ENCODE measurements at places on chromosomes 6 and 20.

DNA sequence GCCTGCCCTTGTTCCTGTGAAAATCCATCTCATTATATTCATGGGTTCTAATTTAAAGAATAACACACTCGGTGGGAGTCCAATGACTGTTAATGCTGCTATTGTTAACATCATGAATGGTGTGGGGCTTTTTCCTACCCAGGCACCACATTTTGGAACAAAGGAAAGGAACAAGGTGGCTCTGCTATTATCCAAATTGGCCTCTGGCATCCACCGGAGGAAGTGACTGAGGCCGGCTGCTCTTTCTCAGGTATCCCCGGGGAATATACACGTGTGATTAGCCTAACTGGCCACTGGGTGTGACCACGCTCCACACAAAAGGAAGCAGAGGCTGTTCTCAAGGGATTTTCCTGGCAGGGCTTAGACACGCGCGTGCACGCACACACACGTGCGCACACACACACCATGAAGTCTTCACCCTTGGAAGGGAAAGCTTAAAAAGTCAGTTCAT is 601.2 kb upstream of the ARID1B start:
- DNase-seq, result peak; percentile 88

DNA sequence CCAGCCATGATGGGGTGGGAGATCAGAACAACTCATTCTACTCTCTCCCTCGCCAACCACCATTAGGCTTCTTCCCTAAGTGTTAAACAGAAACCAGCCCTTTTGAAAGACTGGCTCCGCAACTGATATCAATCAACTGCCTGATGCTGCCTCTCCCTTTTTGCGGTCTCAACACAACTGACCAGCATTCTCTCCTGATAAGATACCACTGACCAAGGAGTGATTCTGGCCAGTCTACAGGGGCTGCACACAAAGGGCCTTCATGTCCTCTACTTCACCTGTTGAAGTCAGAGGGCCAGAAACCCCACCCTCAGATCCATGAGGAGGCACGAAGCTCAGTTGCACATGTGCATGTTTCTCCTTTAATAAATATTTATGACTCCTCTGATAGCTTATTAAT is 145.1 kb downstream of the CD24 start:
- no peak for DNase-seq

- no peak for DNase-seq
Measured at GRCh38 chr6:145241721-145242120, 493.6 kb downstream of the EPM2A start.

GRCh38 chr20:6866741-6867140 is 99.3 kb downstream of the BMP2 start:
- DNase-seq, result no peak

DNA sequence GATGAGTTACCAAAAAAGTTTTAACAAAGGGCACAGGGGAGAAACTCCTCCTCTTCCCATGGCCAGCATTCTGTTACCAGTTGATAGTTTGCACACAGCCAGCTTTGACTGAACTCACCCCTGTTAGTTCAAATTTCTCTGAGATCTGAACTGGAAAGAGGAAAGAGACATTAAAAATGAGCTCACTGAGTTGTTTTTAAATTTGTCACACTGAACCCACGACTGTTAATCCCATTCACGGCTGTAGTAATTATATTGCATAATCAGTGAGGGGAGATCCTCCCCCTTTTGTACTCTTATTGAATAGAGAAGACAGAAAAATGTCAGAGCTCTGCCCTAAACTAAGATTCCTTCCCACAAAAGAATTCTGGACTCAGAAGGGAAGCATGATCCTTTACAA is 17.5 kb upstream of the DSP start:
- DNase-seq, result no peak

DNA sequence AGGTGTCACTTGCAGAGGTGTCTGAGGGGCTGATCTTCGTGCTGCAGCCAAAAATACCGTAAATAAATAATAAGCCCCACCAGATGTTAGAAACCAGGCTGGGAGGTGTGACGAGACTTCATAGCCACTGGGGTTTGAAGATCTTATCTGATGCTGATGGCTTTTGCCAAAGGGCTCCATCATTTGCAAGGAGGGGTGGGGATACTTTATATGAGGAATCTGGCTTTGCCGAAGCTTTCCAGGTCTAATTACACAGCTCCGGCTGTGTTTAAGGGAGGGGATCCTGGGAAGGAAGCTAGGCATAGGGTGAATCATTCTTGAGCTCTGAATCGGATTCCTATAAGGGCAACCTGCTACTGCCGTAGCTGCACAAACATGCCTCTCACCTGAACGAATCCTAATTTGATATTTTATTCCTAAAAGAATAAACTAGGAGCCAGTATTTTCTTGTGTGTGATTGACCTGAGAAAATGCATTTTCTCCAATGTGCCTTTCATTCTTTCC is 249.6 kb downstream of the SOD2 start:
- DNase-seq, result no peak

GRCh38 chr6:39217177-39217864 is 12.0 kb downstream of the KCNK5 start:
- no peak for DNase-seq

Measured in neural progenitor cell (in vitro differentiated cells).